Chondrocyte (in vitro differentiated cells): ENCODE measurements at places on chromosomes 2 and 18. TPM values are rescaled to one million over a fixed set of nuclear protein-coding genes. Genes with fewer than 3 reads are reported as not detected.
A peak's percentile ranks its signal among the peaks of the same experiment; 100 is the strongest.

DNA sequence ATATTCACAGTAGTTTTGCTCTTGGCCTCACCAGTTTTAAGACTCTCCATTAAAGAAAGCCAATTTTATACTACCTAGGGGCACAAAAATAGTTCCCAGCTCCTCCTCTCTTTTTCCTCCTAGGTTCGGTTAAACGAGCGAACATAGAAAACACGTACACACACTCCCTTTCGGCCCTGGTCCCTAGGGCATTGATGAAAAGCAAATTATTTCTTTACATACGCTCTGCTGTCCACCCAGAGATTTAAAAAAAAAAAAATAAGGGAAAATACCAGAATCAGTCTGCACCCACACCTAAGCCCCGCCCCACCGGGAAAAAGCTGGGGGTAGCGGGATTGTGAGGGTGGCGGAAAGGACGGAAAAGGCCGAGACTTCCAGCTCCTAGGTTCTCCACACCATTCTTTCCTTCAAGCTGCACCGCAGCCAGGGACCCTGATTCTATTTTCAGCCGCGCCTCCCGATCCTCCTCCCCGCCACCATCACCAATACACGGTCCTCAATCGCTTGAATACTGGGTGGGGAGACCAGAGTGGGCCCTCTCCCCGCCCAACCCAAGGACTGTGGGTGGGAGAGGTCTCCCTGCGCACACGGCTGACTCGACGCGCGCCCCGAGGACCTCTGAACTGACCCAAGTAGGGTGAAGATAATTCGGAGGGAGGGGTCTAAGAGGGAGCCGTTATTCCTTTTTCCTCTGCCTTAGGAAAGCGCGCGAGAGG, 769 bp downstream of the ATF2 start:
- H3K36me3 ChIP-seq, result no peaks in the 10 kb centered on the region
- H3K4me1 ChIP-seq, result peaks cover 36% of the 10 kb centered on the region
- DNase-seq, result no peak
- H3K27ac ChIP-seq, result peak overlapping the region; percentile 100

- H3K27me3 ChIP-seq, result no peaks in the 10 kb centered on the region
- DNase-seq, result no peak
- H3K27ac ChIP-seq, result no peak overlapping the region
- H3K36me3 ChIP-seq, result peaks cover 11% of the 10 kb centered on the region
These were observed 116.4 kb upstream of the VWC2L start for GRCh38 chr2:214294426-214294825.

- no peak overlapping the region for H3K27ac ChIP-seq
- no peak overlapping the region for H3K4me3 ChIP-seq
- H3K36me3 ChIP-seq, result peaks cover 14% of the 10 kb centered on the region
- H3K4me1 ChIP-seq, result peaks cover 14% of the 10 kb centered on the region
These were observed 19.6 kb downstream of the UGP2 start for GRCh38 chr2:63861220-63861822.

- peak overlapping the region; percentile 74 for H3K27ac ChIP-seq
- peaks cover 66% of the 10 kb centered on the region for H3K4me1 ChIP-seq
- no peak for DNase-seq
These were observed 23.4 kb upstream of the TANK start for GRCh38 chr2:161136696-161137324.

DNA sequence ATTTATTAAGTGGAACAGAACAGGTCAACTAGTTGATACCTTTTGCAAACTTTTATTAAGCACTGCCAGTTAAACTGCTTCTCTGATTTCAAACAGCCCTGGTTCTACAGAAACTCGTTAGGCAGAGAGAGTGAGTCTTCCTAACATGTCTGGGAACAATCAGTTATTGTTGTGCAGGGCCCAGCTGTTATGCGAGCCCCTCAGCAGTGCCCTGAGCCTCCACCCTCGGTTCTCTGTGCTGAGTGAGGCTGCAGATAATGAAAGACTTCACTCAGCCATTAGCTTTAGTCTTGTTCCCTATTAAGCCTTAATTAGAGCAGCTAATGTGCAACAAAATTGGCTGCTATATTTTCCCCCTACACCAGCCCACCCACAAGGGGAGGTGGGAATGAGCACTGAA, 39.6 kb downstream of the KCTD18 start:
- H3K27ac ChIP-seq, result no peak overlapping the region
- no peaks in the 10 kb centered on the region for H3K27me3 ChIP-seq
- DNase-seq, result no peak
- H3K4me1 ChIP-seq, result peaks cover 7% of the 10 kb centered on the region

The RGPD4 gene
- total RNA-seq, result 0.08 to 0.12 TPM (median 0.10 TPM) in 3 replicates

DNA sequence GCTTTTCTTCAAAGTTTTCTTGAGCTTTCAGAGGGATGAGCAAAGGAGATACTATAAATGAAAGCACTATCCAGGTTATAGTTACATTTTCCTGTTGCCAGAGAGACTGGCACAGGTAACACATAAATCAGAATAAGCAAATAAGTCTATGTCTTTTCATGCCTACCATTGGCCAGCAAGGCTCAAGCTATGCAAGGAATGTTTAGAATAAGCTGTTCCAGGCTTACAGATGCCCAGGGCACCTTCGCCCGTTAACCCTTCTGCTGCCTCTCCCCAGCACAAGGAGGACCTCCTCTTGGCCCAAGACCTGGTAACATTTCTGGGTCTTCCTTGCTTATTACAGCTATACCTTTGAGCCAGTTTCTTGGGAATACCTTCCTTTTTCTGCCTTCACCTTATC, 233.7 kb upstream of the MEIS1 start:
- H3K4me1 ChIP-seq, result no peaks in the 10 kb centered on the region
- H3K4me3 ChIP-seq, result no peak overlapping the region
- peaks cover 8% of the 10 kb centered on the region for H3K27me3 ChIP-seq
- no peak overlapping the region for H3K27ac ChIP-seq

- no peak overlapping the region for H3K27ac ChIP-seq
These were observed 457.1 kb downstream of the PARD3B start for GRCh38 chr2:205002390-205002789.

- H3K36me3 ChIP-seq, result no peaks in the 10 kb centered on the region
- H3K27ac ChIP-seq, result no peak overlapping the region
These were observed 250.1 kb upstream of the DPP10 start for GRCh38 chr2:114192362-114192761.

The KCNF1 gene
- not detected in 3 replicates for total RNA-seq

- no peak overlapping the region for H3K4me3 ChIP-seq
- no peak overlapping the region for H3K27ac ChIP-seq
- no peaks in the 10 kb centered on the region for H3K36me3 ChIP-seq
- peaks cover 3% of the 10 kb centered on the region for H3K27me3 ChIP-seq
- no peak for DNase-seq
These were observed 2067.7 kb downstream of the SUCLG1 start for GRCh38 chr2:82391386-82391785.

GRCh38 chr2:37708146-37708545, 36.7 kb upstream of the CDC42EP3 start:
- H3K27ac ChIP-seq, result no peak overlapping the region
- H3K4me1 ChIP-seq, result peaks cover 40% of the 10 kb centered on the region
- H3K27me3 ChIP-seq, result no peaks in the 10 kb centered on the region
- no peaks in the 10 kb centered on the region for H3K36me3 ChIP-seq
